ENCODE measurements at places on chromosomes 6 and 20. TPM values are rescaled to one million over a fixed set of nuclear protein-coding genes. Genes with fewer than 3 reads are reported as not detected.

GRCh38 chr6:46751658-46752057 is 4.9 kb downstream of the ANKRD66 start:
- DNase-seq, result no peak

DNA sequence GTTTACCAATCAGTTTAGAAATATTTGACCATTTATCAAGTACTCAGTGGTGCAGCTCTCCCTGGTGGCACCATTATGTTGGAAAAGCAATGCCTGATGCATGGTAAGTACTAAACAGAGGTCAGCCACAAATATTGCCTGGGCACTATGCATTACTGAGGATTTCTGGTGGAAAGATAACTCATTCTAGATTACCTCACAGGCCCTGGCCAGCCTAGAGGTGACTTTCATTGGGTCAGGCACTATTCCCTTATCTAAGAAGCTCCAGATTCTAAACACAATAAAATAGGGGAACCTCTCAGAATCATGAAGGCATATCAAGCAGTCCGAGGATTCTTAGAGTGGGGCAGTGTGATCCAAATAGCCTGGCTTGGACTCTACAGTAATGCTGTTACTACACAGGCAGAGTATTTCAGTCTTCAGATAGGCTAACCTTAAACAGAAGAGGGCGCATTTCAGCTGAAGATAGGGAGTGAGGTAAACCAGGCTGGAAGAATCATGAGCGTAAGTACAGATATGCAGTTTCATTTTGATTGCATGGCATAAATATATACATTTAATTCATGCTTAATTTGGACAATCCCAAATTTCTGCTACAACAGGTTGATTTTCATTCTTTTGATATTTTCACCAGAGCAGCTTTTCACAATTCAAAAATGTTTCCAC is 12.1 kb downstream of the LGSN start:
- DNase-seq, result no peak

GRCh38 chr6:151763303-151763702 is 44.2 kb upstream of the ESR1 start:
- DNase-seq, result no peak

DNA sequence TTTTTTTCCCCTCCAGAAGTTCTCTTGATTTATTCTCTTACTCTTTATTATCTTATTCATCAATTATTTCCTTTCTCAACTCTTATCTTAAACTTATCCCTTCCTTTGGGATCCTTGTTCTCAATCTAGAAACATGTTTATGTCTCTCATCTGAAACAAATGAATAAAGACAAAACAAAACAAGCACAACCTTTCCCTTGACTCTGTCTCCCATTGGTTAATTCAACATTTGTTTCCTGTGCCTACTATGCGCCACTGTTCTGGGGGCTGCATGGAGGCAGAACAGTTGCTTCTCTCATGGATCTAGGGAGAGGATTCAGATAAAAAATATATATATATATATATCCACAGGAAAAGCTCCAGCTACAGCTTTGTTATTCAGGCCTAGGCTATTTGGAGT is 5.2 kb upstream of the MRAP2 start:
- no peak for DNase-seq

SMAP1 gene
- 26.6 TPM for polyA plus RNA-seq
